ENCODE measurements at places on chromosomes 12 and 14.

- no peak for DNase-seq
These were observed 114.6 kb upstream of the KRAS start for GRCh38 chr12:25365340-25365730.

DNA sequence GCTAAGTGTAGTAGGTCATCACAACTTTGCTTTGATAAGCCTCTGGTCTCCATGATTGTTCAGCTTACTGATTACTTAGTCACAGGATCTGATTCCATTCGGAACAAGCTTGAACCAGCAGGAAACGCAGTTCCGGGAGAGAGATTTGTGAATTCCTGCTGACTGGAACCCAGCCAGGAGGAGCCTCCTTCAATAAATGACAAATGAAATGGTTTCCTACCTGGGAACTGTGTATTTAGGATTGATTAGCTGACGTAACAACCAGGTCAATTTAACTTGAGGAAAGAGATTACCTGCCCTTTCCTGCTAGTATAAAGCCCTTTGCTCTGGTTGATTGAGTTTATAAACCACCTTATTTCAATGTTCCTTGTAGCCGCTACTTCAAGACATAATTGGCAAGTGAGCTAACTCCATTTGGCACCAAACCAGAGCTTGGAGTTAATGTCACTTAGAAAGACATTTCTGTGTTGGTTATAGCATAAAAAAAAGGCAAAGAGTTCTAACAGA is 35.1 kb upstream of the KCNH3 start:
- no peak for DNase-seq

- no peak for DNase-seq
These were observed 110.0 kb upstream of the AMIGO2 start for GRCh38 chr12:47189728-47190127.

- DNase-seq: no peak
These were observed 44.7 kb downstream of the UNC79 start for GRCh38 chr14:93475471-93475870.

DNA sequence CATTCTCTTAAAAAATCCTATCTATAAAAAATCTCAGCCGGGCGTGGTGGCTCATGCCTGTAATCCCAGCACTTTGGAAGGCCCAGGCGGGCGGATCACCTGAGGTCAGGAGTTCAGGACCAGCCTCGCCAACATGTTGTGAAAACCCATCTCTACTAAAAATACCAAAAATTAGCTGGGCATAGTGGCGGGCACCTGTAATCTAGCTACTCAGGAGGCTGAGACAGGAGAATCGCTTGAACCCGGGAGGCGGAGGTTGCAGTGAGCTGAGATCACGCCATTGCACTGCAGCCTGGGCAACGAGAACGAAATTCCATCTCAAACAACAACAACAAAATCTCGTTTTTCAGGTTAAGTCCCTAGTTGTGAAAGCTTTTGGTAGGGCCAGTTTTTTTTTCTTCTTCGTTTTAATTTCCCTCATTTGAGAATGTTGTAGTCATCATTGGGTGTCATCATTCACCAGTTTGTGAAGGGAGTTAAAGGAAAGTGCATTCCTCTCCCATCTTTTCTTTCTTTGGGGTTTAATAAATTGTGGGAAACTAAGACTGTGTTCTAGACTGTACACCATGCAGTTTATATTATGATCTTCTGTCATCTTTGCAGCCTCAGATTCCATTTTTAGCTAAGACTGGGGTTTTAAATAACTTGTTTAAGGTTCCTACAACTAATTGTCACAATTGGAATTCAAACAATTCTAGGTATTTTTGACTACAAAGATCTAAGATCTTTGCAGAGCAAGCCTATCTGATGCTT is 23.9 kb downstream of the MDM2 start:
- no peak for DNase-seq

- DNase-seq: no peak
These were observed 647.5 kb downstream of the C12orf50 start for GRCh38 chr12:87381742-87382141.

GRCh38 chr12:30784508-30784907 is 29.8 kb upstream of the CAPRIN2 start:
- DNase-seq: no peak

GRCh38 chr14:70683983-70684382 is 42.3 kb downstream of the TTC9 start:
- DNase-seq: no peak

GRCh38 chr12:4160314-4161040 is 113.1 kb upstream of the CCND2 start:
- no peak for DNase-seq
